KG1 (cell line): ENCODE measurements at places on chromosomes 1 and 21.
A peak's percentile ranks its signal among the peaks of the same experiment; 100 is the strongest.

- peak; percentile 80 for DNase-seq
These were observed 39.6 kb upstream of the LBR start for GRCh38 chr1:225467193-225468020.

GRCh38 chr1:43796111-43796581 is 88.8 kb downstream of the ST3GAL3 start:
- no peak for DNase-seq

DNA sequence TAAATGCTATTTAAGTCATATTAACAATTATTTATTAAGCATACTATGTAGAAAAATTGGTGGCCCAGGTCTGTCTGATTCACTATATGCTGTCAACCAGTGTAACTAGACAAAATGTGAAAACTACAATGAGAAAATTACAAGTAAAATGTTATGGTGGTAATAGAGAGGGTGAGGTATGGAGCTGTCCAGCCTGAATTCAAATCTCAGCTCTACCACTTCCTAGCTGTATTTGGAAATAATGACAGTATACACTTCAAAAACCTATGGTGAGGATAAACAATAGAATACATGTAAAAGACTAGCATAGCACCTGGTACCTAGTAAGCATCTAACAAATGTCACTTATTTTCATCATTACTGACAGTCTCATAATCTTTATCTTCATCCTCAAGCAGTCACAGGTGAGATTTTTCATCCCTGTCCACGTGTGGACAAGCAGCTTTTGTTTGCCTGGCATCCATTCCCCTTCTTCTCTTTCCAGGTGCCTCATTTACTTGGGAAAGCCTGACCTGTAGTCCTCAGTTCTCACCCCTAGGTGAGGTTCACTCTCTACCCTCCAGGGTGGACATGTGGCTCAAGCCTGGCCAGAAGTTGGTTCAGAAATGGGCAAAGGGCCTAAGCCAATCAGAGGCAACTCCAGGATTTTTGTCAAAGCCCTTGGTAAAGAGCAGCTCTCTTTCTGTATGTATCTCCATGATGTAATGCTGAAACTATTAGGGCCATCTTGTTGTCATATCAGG is 29.5 kb downstream of the EGLN1 start:
- no peak for DNase-seq

GRCh38 chr21:26093122-26093521 is 77.4 kb downstream of the APP start:
- no peak for DNase-seq

DNA sequence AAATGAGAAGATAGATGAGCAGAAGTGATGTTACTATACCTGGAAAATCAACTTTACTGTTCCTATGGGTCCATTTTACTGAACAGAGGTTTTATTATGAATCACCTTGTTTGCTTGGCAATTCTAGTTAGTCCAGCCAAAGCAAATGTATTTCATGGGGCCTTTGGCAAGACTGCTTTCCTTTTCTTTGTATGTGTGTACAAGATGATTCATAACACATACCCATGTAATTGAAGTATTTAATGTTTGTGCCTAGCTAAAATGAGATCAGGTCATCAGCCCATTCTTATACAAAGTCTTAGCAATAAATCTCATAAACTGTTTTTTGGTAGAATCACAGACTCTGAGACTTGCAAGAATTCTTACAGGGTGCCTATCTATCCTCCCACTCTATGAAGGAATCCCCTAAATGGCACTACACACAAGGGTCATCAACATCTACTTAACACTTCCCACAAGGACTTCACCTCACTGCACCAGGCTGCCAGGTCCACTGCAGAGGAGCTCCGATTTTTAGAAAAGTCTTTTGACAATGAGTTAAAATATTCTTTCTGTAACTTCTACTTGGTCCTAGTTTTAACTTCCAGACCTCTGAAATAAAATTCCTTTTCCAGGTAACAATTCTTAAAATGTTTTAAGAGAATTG is 58.5 kb downstream of the LPAR3 start:
- no peak for DNase-seq

GRCh38 chr1:184050636-184051035 is 894 bp upstream of the TSEN15 start:
- peak; percentile 22 for DNase-seq

DNA sequence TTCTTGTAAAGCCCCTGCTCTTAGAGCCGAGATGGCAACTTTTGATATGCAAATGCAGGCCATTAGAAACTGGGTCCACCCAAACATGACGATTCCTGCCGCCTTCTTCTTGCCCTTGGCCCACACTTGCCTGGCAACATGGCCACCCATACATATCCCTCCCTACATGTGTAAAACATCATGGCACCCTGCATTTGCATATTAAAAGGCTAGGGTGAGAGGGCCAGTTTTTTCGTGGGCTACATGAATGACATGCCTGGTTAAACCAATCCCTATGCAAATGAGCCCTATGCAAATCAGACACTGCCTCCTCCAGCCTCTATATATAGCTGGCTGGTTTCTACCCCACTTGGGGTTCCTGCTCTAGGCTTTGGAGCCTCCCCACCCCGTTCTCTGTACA is 18.8 kb downstream of the PLA2G2A start:
- DNase-seq, result no peak

GRCh38 chr1:6580119-6580592 is 362 bp downstream of the ZBTB48 start:
- DNase-seq, result peak; percentile 13

- DNase-seq, result no peak
These were observed 50.4 kb downstream of the CD34 start for GRCh38 chr1:207860531-207860930.

- DNase-seq, result no peak
These were observed 1.6 kb downstream of the OR2AK2 start for GRCh38 chr1:247966532-247967204.

DNA sequence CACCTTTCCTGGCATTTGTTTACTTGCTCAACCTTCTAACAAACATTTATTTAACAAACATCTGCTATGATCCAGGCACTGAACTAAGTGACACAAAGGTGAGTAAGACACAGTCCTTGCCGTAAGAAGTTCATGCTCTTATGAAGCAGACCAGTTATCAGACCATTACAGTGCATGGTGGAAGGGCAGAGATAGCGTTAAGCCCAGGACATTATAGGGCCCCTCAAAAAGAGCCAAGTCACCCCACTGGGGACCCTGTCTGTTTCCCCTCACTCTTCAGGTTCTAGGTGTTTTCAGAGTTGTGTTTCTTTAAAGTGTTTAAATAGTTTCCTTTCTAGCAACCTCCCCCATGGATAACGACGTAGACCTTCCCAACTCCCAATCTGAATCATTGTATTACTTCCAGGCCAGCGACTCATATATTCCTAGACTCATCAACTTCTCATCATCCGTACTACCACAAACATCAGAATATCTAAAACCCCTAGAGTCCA is 39.3 kb downstream of the TCP10L start:
- DNase-seq, result no peak

GRCh38 chr1:93262645-93263044 is 82.1 kb downstream of the CCDC18 start:
- DNase-seq, result no peak

- no peak for DNase-seq
These were observed 5.9 kb upstream of the MARCKSL1 start for GRCh38 chr1:32341971-32342370.

DNA sequence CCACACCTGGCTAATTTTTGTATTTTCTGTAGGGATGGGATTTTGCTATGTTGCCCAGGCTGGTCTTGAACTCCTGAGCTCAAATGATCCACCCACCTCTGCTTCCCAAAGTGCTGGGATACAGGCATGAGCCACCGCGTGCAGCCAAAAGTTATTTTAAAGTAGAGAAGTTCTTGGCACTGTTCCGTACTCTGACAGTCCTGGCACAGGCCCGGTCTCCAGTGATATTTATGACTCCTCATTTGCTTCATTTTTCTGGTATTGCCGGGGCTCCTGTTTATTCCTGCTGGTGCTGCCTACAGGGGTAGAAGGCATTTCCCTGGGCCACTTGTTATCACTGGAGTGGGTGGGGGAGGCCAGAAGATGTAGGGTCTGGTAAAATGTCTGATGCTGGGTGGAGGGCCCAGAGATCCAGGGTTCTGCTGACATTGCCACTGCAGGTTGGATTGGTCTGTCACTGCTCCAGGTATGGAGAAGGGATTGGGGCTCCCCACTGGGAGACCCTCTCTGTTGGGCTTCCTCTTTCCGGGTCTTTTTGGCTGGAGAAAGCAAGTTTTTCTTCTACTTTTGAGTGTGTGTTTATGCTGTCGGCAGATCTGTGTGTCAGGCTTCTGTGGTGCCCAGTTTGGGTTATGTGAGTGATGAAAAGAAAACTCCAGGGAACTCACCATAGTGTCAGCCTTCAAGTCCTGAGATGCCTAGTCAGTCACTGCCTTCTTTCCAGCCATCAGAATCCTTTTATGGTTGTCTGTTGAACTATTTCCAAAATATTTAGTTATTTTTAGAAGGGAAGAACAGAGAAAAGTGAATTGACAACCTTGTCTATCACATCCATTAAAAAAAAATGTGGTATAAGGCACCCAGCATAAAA is 4.5 kb downstream of the MROH7 start:
- no peak for DNase-seq

GRCh38 chr1:151309811-151310323 is 17.3 kb downstream of the PI4KB start:
- no peak for DNase-seq

GRCh38 chr21:31622397-31622796 is 37.1 kb upstream of the SOD1 start:
- DNase-seq, result peak; percentile 1

DNA sequence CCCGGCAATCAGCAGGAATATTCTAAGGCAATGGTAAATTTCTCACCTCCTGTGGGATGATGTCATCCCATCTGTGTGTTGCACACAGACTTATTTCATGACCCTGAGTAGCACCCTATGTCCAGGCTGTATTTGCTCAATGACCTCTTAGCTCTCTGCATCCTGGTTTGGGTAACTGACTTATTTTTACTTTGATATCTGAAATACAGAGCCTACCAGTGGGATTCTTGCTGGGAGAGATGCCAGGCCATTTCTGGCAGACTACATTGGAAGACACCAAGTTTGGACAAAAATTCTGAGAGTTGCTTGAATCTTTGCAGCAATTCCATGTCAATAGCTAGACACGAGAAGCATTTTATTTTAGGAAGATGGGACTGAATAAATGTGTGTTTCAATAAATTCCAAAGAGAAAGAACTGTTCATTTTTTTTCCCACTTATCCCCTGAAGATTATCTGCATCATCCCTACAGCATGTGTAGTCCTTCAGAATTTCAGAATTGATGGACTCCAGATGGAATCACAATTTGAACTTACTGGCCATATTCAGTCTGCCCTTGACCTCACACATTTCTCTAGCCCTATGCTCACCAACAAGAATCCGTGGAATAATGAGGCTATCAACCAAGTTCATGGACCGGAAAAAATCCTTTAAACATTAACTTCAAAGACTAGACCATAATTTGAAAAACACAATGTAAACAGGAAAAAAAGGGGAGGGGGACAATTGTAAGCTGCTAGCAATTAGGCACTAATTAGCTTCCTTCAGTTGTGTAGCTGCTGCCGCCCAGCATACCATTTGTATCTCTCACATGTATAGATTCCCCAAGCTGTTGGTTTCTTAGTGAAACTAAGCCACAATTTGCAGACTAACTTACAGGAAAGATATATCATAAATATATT is 226.5 kb downstream of the HMCN1 start:
- no peak for DNase-seq

DNA sequence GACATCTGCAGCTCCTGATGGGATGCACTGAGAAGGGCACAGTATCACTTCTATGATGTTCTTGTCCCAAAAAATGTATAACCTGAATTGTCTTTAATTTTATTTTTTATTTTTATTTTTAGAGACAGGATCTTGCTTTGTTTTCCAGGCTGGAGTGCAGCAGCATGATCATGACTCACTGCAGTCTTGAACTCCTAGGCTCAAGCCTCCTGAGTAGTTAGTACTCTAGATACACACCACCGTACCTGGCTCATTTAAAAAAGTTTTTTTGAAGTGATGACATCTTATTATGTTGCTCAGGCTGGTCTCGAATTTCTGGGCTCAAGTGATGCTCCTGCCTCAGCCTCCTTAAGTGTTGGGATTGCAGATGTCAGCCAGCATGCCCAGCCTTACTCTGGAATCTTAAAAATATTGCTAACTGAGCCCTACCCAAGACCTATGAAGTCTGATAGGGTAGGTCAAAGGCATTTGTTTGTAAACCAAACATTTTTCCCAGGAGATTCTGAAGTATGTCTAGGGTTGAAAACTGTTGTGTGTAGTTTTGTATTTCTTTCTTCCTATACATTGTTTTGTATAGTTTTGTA is 68.9 kb downstream of the ATF6 start:
- no peak for DNase-seq
